Activated T-cell treated with anti-CD3 and anti-CD28 coated beads for 24 hours (primary cell): ENCODE measurements at places on chromosomes 6 and 20.
A peak's percentile ranks its signal among the peaks of the same experiment; 100 is the strongest.

GRCh38 chr20:56616716-56617115 is 12.4 kb upstream of the TFAP2C start:
- DNase-seq: no peak

DNA sequence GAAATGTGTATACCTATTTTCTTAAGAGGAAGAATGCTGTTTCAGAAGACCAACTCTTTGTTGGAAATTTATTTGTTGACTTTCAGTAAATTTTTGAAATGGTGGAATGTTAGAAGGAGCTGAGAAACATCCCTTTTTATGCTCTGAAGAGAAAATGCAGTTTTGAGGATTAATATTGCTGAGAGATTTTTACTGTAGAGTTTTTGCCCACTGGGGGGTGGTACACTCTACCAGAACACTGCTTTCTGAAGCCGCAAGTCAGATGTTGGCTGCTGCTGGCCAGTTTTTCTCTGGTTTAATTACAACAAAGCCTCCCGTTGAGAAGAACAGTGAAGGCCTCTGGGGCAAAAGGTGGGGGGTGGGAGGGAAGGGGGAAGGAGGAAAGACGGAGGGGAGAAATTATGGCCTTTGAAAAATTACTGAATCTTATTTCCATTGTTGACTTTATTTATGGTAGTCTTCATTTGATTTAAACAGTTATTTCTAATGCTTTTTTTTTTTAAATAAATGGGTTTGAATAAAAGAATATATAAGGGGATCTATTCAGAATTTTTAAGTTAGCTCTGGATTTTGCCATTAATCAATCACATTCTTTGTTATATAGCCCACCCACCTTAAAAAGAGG is 3.0 kb downstream of the FLRT3 start:
- DNase-seq: no peak

DNA sequence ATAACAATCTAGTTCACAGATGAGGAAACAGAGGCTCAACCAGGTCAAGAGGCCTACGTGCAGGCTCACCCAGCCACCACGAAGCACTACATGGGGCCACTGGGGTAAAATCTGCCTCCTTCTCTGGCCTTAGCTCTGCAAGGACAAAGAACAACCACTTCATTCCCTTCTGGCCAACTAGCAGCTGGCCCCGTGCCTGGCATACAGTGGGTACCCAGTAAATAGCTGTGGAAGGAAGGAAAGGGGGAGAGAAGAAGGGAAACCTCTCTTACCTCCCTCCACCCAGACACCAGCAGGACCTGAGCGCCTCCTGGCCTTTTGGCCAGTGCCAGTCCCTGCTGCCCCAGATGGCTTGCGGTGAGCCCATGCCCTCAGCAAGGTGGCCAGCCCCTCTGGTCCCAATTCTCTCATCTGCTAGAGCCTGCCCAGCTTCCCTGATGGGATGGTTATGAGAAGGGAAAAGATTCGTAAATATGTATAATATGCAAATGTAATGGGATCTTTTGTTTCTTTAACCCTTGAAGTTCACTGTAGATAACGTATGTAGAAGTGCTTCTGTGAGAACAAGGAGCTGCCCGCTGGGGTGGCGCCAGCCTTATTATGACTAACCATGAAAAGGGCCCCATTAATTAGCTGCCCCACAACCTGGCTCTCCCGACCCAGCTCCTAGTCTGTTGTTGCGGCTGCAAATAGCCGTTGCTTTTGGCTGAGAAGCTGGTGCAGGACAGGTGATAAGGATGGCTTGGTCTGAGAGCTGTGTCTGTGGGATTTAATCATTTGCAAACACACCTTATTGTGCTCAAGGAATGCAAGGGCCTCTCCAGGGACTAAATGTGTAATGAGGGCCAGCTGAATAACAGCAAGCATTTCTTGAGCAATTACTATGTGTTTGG is 62.0 kb downstream of the DLGAP4 start:
- DNase-seq: no peak

DNA sequence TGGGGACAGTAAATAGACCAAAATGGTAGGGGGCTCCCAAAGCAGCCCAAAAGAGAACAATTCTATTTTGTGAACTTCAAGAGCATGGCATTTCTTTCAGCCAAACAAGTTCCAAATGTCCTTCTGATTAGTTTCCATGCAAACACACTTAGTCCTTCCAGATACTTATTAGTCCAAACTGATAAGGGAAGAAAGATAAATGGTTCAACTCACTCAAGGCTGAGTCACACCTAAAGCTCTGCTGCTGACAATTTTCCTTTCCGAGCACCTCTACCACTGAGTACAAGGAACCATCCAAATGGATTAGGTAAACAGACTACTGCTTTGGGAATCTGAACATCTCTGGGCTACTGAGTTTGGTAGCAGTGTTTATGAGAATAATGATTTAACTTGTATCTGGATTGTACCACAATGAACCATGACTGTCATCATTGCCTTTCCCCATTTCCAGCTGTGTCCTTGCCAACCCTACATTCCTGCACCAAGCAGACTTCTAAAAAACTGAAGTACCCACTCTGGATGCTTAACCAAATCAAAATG is 71.2 kb downstream of the TNFRSF21 start:
- DNase-seq: no peak

DNA sequence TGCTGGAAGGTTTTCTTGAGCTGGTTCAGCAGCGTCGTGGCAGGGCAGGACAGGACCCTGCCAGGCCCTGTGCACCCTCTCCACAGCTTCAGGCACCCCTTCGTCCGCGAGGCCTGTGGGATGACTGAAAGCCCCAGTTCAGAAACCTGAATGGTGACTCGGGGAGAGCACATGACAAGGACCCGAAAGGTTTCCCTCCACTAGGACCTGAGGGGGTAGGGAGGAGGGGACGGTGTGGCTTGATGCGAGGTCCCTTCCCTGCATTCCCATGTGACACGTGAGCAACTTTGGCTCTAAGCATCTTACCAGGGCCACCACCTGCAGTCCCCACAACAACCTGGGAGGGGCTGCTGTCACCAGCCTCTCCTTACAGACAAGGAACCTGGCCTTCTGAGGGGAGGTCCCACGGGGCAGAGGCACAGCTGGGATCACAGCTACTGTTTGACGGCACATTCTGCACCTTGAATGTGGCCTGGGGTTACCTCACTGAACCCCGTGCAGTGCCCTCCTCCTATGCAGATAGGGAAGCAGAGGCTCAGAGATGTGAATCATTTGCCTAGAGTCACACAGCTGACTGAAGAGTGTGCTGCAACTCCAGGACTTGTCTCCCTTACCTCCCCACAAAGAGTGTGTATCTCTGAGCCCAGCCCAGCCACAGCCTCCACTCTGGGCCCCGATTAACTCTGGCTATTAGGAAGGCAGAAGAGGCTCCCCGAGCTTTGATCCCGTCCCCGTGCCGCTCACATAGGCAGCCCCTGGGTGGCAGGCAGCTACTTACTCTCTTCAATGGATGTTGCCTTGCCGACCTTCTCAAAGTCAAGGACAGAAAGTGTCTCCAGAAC is 84.6 kb downstream of the PTPN1 start:
- no peak for DNase-seq

DNA sequence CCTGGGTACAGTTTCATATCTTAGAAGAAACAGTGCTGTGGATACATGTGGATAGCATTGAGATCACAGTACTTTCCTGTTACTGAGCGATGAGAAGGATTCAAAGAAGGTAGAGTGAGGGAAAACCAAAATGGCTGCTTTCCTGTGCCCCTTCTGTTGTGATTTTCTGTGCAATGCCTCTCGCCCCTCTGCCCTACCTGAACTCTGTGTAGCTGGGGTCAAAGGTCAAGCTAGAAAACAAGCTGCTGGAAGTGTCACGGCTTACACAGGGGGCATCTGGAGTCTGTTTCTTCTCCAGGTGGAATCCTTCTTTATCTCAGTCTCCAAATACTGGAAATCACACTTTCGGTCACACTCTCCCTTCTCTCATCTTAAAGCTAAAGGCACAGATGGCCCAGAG is 27.0 kb upstream of the CCN6 start:
- no peak for DNase-seq

DNA sequence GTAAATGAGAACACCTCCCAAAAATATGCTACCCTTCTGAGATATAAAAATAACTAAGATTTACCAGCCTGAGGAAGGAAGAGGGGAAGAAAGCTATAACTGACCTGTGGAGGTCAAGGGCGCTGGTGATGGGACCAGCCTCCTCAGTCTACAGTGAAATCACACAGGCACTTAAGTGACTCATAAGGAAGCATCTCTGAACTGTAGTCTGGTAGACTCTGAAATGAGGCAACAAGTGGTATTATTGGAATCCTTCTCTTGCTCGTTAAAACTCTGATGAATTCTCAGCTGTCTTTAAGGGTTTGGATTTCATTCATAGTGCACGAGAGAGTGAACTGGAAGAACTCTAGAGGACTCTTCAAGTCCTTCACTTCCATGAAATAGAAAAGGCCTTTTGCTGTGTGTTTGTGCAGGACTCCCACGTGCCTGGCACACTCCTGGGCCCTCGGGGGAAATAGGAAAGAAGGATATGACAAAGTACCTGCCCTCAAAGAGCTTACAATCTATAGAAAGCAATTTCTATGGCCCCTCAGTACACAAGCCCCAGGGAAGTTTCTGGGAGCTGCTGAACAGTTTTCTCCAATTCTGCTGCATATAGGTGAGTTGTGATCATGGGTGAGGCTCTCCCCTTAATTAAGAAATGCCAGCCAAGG is 231.8 kb upstream of the RREB1 start:
- DNase-seq: no peak

- peak; percentile 51 for DNase-seq
These were observed 23.9 kb downstream of the RPRD1B start for GRCh38 chr20:38057351-38057972.

GRCh38 chr20:6130045-6130444 is 7.2 kb upstream of the FERMT1 start:
- DNase-seq: no peak

GRCh38 chr6:146269482-146269881 is 240.6 kb downstream of the GRM1 start:
- DNase-seq: no peak

DNA sequence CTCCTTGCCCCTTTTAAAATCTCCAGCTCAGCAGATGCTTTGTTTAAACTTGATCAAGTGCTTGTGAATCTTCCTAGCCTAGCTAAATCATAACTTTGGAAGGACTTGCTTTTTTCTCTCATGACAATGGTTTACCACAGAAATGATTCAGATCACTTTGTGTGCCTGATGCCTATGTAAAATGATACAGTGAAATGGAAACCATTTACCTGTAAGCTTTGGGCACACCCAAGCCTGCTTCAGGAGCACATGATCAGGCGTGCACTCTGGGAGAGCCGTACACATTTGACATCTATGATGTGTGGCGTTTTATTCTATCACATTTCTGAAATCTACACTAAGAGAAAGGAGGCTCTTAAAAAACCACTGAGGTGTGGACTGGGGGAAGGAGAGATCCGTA is 41.1 kb downstream of the PTPN1 start:
- DNase-seq: no peak

DNA sequence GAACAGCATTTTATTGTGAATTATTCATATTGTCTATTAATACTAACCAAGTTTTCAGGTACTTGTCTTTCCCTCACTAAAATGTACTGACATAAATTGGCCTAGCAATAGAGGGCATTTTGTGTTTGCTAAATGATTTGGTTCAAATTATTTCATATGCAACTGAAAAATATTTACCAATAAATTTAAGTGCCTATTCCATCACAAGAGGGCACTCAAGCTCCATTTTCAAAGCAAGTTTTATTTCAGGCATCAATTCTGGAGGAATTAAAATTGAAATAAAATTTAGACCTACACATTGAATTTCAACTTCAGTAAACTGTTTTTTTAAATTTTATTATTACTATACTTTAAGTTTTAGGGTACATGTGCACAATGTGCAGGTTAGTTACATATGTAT is 114.3 kb upstream of the SYNCRIP start:
- DNase-seq: no peak

- DNase-seq: no peak
These were observed 928.9 kb upstream of the CITED2 start for GRCh38 chr6:140303218-140303949.

GRCh38 chr6:150723857-150724256 is 124.2 kb downstream of the PLEKHG1 start:
- no peak for DNase-seq

GRCh38 chr6:125154761-125155135 is 1.2 kb downstream of the TPD52L1 start:
- DNase-seq: no peak

- DNase-seq: no peak
These were observed 108.5 kb upstream of the CARMIL1 start for GRCh38 chr6:25170640-25171039.

- no peak for DNase-seq
These were observed 74.0 kb downstream of the PTPRA start for GRCh38 chr20:2946988-2947961.

DNA sequence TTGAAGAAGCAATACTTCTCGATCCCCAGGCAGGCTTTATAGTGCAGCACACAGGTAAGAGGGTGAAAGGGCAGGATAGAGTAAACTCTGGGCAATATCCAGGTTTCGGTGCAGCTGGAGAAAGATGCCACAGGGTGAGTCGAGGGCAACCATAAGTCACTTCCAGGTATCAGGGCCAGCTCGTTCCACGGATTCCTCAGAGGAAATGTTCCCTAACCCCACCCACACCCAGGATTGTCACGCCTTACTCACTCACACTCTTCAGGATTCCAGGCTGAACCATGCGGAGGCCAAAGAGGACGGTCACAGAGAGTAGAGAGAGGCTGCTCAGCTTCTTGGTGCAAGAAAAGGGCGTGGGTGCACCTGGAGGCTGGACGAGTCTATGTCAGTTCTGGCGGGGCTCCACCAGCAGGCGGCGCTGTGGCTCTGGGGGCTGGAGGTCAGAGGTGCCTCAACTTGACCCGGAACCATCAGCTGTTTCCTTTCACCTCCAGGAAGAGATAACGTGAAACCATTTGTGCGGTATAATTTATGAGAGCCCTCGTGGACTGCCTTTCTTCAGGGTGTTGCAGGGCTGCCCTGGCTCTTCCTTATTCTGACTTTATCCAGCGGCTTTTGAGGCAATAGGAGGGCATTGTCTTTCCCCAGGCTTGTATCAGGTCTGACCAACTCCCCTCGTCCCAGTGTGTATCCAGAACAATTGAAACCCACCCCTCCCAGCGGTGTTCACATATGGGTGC is 14.5 kb upstream of the WFDC12 start:
- DNase-seq: peak; percentile 41

GRCh38 chr6:125924169-125924568 is 32.4 kb upstream of the HINT3 start:
- DNase-seq: no peak
